ENCODE measurements at places on chromosomes 12 and 14.
A peak's percentile ranks its signal among the peaks of the same experiment; 100 is the strongest.

GRCh38 chr14:105926373-105927095 is 400.2 kb downstream of the TMEM121 start:
- DNase-seq: no peak

DNA sequence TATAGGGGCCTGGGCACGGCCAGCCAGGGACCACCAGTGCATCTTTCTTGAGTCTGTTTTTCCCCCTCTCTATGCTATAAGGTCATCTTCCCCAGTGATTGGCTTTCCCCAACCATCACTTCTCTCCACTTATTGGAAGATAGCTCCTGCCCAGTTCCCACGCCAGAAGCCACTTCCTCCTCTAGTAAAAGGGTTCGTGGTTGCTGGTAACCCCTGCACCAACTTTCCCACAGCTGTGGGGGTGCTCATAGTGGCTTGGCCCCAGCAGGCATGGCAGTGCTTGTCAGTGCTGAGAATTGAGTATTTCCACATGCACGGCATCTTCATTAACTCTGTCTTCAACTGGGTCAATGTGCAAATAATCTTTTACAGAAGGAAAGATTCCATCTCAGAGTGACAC is 215.4 kb downstream of the FOXN3 start:
- DNase-seq: no peak

- DNase-seq: no peak
These were observed 933.8 kb downstream of the TMEM121 start for GRCh38 chr14:106459971-106460730.

- DNase-seq: no peak
These were observed 249.6 kb upstream of the TBX3 start for GRCh38 chr12:114933428-114934160.

- no peak for DNase-seq
These were observed 25.3 kb downstream of the MYBPC1 start for GRCh38 chr12:101619858-101620761.

DNA sequence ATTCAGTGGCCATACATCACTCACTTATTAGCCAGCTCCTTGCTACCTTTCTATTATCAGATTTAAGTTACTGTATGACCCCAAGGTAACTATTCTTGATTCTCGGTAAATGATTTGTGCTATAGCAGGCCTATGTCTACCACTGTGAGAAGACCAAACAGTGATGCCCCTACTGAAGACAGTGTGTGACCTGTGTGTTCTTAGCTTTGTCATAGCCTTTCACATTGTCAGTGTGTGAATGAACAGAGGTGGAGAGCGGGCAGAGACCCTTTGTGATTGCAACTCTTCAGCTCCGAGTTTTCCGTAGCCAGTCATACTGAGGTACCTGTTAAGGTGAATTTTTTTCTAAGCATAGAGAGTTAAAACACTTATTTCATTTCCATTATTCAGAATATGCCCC is 294.0 kb downstream of the LRFN5 start:
- no peak for DNase-seq

DNA sequence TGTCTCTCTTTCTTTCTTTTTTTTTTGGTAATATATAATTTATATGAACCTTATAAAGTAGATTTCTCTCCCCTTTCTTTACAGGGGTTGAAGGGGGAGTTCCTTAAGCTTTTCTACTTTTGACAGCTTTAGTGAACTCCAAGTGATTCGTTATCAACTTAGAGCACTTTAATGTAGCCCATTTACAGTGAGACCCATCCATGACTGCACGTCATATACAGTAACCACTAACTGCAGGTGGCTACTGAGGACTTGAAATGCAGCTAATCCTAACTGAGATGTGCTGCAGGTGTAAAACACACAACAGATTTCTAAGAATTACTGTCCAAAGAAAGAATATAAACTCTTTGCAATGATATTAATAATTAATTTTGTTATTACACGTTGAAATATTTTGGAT is 582 bp downstream of the LRRIQ1 start:
- no peak for DNase-seq

DNA sequence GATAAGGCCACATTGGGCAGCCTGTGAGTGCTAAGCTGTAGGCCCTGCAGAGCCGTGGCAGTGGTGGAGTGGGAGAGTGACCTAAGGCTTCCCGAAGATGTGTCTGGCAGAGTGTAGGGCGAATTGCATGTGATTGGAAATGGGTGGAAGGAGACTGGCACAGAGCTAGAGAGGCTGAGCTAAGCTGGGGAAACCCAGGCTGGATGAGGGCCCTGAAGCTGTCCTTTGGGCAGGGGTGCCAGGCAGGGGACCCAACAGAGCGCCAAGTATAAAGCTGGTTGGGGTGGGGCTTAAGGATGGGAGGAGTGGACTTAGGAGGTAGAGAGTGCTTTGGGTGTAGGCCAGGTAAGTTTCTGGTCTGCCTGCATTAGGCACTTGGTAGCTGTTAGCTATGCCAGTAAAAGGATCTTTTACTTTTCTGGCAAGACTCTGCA is 47.9 kb downstream of the WDR20 start:
- DNase-seq: no peak

DNA sequence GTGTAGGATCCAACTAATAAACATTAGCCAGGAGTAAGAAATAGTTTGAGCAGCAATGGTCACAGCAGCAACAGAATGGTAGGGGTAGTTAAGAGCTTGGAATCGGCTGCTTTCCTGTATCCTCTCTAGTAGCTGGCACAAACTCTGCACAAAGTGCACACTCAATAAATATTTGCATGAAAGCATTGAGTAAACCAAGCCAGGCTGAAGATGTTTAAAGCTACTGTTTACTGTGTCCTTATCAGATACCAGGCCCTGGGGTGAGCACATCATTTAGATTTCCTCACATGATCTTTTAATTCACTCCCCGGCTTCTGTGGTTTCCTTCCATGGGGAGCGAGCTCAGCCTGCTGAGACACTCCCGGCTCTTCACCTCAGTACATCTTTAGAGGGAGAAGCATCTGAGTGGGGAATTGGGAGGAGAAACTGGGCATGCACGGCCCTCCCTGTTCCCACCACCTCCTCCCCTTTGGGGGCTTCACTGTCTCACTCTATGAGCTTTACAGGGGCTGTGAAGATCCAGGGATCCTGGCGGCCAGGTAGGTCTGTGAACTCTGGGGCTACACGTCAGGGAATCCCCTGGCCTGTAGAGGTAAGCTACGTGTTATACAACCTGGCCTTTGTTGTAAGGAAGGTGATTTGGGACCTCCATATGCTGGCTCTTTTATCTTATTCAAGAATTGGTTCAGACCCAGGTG is 107.2 kb upstream of the VASH1 start:
- no peak for DNase-seq

DNA sequence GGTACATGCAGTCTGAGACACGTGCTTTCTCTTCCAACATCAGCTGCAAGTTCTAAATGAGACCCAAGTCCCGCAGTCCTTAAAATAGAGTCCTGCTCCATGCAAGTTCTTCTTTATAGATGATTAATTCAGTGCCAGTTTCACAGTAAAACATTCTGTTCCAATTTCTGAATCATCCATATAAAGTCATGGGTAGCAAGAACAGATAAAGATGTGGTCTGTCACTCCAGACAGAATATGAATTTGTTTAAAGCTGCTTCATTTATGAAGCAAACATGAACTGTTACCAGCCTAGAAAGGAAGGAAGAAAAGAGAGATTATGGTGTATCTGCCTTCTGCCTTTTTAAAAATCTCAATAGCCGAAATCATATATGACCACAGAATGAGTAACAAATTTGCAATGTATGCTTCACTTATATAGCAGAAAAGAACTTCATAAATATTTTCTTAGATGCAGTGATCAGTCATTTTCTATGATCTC is 83.3 kb downstream of the KITLG start:
- DNase-seq: no peak

DNA sequence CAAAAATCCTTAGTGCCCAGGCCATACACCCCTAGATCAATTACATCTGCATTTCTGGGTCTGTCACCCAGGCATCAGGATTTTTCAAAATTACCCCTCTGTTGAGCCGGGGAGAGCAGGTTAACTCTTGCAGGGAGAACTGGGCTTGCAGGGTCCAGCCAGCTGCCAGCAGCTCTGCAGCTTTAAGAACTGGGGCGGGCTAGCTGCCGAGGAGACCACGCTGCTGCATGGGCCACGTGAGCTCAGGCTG is at the start of gene DGLUCY:
TSS of gene DGLUCY (plus strand) at position 245 of the 250 bp plus-strand sequence. CDS start 46,222 bp downstream, outside the sequence.
- DNase-seq: no peak

- no peak for DNase-seq
These were observed 7.9 kb upstream of the ITFG2 start for GRCh38 chr12:2804393-2805142.

GRCh38 chr14:54354096-54354495 is 42.7 kb upstream of the CDKN3 start:
- no peak for DNase-seq

GRCh38 chr12:11729439-11730150 is 80.1 kb downstream of the ETV6 start:
- no peak for DNase-seq

- no peak for DNase-seq
These were observed 28.0 kb downstream of the NELL2 start for GRCh38 chr12:44847888-44848702.

DNA sequence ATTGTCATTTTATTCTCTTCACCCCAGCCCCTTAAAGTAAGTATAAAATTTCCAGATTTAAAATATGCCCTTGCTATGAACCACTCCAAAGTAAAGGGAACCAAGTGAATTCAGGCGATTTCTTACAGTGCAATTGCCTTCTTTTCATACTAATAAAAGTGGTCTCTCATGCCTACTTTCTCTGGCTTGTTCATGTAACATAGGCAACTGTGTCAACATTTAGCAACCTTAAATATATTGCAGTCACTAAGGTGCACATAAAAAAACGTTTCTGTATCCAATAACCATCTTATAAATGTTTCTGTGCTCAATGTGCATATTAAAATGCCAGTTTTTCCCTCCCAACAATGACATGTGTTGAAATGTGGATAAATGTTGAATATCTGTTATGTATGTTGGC is 271.6 kb upstream of the DCN start:
- no peak for DNase-seq

- DNase-seq: peak; percentile 91
These were observed at the start of gene NCKAP5L for GRCh38 chr12:49828133-49829091. NCKAP5L (minus strand) TSS chr12:49828413; CDS start chr12:49804044, 24,369 bp downstream.

- no peak for DNase-seq
These were observed 115.7 kb downstream of the PCNX1 start for GRCh38 chr14:71022939-71023338.

DNA sequence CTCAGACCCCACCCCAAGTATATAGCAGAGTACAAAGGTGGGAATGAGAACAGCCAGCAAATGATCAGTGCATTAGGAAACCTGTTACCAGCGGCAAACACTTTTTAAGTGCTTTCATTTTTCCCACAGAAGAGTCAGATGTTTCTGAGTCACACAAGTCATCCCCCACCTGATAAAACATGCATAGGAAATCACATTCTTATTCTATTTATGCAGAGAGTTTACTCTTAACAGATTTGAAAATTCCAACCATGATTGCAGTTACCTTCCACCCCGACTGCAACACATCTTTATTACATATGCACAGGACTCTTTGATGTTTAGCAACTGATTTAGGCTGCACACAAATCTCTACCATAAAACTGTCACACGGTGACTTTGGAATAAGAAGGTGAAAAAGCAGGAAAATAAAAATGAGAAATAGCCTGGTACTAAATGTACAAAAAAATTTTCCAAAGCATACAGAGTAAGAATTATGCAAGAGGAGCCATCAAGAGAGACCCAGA is 236.4 kb downstream of the PAWR start:
- DNase-seq: no peak

DNA sequence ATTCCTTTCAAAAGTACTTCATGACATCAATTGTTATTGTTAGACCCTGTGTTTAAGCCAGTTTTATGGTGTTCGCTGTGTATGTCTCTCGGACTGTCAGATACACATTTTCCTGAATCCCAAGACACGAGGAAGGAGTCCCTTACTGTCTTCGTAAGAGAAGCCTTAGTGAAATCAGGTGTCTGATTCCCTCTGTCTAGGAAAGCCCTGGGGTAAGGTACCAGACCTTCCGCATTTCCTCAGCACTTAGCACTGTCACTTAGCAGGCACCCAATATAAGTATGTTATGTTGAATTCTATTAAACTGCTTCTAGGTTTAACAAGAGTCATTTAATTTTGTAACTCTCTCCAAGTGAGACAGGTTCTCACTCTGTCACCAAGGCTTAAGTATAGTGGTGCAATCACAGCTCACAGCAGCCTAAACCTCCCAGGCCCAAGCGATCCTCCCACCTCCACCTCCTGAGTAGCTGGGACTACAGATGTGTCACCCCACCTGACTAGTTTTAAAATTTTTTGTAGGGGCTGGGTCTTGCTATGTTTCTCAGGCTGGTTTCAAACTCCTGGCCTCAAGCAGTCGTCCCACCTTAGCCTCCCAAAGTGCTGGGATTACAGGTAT is 111.0 kb downstream of the BBS10 start:
- DNase-seq: no peak

- no peak for DNase-seq
These were observed 63.9 kb downstream of the RERG start for GRCh38 chr12:15157269-15157671.

GRCh38 chr14:21066882-21067502 is 3.1 kb upstream of the ARHGEF40 start:
- no peak for DNase-seq

DNA sequence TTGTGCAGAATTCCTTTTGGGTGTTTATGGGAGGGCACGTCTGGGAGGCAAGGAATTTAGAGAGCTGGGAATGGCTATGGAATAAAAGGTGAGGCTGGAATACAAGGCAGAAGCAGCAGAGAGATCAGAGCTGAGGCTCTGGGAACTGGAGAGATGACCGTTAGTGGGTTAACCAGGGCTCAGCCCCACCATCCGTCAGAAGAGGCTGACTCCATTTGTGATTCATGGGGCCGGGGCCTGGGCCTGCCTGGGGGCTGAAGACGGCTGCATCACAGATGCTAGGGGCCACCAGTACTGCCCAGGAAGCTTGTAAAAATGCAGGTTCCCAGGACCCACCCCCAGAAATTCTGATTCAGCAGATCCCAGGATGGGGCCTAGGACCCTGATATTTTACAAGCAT is 398.1 kb downstream of the MED13L start:
- no peak for DNase-seq

DNA sequence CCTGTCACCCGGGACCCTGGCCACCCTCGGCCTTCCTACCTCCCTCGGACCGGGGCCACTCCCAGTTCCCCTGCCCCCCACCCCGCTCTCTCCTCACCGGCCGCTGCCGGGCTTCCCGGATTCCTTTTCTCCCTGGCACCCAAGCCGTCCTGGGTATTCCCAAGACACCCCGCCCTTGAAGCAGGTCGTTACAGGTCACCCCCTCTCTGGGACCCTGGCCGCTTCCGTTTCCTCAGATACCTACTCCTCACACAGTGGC is 493 bp downstream of the NUMB start:
- peak; percentile 59 for DNase-seq

DNA sequence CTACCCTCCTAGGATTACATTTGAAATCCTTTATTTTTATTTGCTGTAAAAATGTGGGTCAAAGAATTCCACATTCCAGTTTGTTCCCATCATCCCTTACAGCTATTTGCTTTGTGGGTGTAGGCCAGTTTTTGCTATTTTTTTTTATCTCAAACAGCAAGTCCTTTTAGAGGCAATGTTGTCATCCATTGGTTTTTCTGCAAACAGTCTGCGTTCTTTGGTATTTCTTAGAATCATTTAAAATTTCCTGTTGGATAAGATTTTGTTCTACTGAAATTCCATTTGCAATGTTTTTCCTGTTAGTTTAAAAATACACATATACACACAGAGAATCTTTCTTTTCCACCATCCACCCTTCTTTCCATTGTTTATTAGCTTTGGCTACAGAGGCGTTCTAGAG is 53.3 kb upstream of the STK38L start:
- no peak for DNase-seq
